ENCODE measurements at places on chromosomes 11 and 22.

DNA sequence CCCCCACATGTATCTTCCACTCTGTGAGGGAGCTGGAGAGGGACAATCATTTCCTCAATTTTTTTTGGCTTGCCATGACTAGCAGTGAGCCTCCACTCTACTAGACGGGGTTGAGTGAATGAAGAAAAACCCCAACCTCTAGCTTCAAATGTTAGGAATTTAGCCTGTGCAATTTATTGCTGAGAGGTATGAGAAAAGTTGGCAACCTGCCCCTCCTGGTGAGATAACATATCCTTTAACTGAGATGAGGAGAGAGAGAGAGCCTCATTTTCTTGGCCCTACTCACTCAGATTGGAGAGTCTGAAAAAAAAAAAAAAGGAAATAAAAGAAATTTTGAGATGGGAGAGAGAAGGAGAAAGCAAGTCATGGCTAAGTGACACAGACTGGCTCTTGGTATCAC is 218.2 kb upstream of the CARD18 start:
- DNase-seq = no peak

DNA sequence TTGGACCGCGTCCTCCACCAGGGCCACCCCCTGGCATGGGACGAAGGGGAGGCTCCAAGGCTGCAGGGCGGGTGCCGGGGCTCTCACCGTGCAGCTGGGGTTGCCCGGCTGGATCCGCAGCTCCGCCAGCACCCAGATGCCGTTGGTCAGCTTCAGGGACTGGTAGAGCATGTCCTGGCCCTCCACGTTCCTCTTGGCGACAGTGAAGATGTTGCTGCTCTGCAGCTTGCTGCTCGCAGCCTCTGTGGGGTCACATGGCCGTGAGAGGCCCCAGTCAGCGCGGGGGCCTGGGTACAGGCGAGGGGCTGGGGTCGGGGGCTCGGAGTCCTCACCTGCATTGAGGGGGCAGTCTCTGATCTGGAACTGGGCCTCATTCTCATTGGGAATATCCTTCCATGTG is 14.8 kb upstream of the RASL10A start:
- DNase-seq = no peak

DNA sequence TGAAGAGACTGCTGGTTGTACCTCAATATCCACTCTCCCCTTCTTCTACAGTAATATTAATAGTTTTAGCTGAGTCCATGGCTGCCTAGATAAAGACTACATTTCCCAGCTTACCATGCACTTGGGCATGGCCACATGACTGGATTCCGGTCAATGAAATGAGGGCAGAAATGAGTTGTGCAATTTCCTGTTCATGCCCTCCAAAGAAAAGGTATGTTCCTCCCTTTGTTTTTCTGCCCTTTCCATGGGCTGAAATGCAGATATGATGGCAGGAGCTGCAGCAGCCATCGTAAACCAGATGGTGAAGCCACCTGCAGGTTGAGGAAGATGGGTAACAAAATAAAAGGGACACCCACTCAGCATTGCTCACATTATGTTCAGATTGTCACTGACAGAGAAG is 15.3 kb upstream of the ELFN2 start:
- DNase-seq = no peak

DNA sequence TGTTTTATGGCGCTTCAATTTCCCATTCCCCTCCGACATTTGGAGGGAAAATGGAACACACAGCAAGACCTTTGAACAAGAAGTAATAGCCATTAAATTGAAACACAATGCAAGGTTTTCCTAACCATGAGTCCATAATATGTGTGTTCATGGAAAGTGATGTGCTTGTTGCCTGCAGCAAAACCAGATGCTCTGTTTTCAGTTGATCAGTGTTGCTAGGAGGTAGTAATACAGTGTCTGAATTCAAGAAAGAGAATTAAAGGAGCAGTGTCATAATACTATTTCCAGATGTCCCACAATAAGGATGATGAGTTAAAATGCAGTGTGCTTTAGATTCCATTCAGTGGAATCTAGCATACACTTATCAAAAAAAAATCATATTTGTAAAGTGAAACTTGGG is 637.4 kb upstream of the API5 start:
- no peak for DNase-seq

GRCh38 chr11:24181395-24182047 is 315.3 kb upstream of the LUZP2 start:
- no peak for DNase-seq

- DNase-seq = peak; percentile 92
Observed at GRCh38 chr22:50672471-50673230, at the start of gene SHANK3. Gene SHANK3 (plus strand): TSS chr22:50672823.

GRCh38 chr11:78474451-78474850 is 56.8 kb upstream of the GAB2 start:
- no peak for DNase-seq
